ENCODE measurements at places on chromosomes 12 and 14.

GRCh38 chr14:91284146-91284790 is 39.8 kb upstream of the GPR68 start:
- no peak for DNase-seq

- DNase-seq, result no peak
Measured at GRCh38 chr14:71395151-71395604, 487.9 kb downstream of the PCNX1 start.

DNA sequence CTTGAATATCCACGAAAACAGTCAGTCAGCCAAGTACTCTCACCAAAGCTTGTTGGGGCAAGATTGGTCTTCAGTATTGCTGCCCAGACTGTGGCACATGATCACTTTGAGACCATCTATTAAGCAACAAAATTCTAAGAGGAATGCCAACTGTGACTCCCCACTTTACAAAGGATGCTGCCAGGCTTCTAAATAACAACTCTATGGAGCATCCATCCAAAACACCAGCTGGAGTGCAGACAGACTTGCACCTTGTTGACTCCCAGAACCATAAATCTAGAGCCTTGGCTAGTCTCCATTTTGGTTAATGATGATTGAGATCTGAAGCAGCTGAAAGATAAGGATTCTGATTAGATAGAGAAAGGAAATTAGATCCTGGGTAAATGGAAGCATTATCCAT is 132.8 kb downstream of the DIO2 start:
- no peak for DNase-seq

DNA sequence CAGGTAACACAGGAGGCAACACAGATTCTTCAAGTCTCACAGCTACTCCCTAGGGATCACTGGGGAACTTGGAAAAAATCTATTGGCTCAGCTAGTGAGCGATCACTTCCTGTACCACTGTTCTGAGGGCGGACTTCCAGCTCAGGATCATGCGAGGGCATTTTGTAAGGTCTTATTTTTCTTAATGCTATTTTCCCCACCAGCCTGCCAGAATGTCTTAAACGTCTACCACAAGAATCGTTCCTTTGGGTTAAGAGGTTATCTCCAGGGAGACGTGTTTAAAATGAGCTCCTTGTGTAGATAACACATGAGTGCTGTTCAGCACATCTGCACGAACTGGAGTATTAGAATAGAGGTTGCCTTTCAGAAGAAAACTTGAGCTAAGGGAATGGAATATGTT is 162.6 kb downstream of the ETNK1 start:
- no peak for DNase-seq

DNA sequence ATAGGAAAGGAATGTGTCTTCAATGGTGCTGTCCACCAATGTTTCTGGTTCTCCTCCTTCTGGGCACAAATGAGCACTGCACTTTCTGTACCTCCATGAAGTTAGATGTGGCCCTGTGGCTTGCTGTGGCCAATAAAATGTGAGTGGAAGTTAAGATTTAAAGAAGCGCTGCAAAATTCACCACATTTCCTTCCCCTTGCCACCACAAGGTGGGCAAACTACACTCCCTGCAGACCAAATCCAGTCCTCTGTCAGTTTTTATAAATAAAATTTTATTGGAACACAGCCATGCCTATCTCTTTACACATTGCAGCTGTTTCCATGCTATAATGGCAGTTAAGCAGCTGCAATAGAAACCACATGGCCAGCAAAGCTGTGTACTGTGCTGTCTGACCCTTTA is 141.4 kb upstream of the TMPO start:
- DNase-seq, result no peak

DNA sequence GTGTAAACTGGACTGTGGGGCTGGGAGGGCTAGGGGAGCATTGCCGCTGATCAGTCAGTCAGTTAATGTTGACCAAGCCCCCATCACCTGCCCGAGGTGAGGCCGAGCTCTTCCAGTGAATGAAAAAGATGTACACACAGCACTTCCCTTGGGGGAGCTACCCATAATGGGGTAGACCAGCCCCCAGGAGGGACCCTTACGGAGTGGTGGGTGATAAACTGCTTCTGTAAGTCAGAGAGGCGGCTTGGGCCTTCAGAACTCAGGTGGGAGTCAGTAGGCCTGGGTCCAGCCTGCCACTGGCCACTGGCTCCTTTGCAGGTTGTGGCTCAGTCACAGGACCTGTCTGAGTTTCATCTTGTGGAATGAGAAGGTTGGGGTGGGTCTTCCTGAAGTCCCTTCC is 43.5 kb downstream of the TSPAN9 start:
- no peak for DNase-seq

DNA sequence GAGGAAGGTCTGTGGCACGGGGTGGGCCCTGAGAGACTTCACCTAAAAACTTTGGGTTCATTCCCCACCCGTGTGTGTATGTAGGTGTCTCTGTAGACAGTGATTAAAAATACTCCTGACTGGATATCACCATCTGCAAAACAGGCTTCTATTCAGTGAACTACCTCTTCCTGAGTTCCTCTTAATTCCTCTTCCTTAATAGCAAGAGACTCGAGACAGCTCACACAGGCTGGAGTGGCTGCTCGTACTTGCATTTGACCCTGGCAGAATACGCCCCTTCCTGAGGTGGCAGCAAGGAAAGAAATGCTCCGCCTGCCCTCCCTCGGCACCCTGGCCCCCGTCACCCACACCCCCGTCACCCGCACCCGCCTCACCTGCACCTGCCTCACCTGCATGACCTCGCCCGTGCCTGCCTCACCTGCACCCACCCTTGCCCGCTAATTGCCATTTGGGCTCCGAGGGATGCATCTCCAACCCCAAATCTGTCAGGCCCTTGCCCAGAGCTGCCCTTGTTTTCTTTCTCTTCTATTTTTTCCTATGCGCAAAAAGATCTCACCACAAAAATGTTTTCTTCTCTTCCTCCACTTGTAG is 90.0 kb downstream of the FBXL14 start:
- no peak for DNase-seq

DNA sequence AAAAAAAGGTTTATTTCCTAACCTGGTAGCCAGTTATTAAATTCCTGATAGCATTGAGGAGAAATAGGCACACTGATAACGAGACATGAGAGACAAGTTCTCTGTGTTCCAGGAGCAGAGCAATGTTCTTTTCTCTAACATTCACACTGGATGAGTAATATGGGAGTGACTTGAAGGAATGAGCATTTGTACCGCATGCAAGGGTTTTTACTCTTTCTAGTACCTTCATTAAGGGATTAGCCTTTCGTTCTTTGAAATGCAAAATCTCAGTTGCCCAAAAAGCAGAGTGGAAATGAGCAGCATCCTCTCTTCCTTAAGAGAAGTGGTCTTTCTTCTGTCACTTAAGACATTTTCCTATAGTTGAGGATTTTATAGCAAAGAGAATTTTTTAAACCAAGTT is 54.7 kb downstream of the FGD4 start:
- no peak for DNase-seq

DNA sequence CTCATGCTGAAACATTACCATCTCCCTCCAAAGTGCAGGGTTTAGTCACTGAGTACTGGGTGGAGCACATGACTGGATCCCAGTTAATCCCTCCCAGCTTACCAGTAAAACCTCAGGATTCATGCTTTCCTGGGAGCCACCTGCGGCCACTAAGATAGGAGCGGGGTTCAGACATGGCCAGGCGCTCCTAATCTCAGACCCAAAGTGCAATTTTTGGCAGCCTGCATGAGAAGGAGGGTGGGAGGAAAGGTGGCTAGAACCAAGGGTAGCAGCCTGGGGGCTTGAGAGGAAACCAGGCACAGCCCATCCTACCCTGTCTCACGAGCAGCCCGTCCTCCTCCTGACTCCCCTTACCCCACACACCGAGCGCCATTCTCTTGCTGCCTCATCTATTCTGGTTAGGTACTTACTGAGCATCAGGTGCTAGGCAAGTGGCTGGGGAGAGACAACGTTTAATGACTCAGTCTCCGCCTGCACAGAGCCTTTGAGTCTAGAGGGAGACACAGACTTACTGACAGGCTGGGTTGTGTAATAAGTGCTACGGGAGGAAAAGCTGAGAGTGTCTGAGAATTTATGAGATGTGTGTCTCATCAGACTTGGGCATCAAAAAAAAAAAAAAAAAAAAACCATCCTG is 9.9 kb downstream of the GPRC5A start:
- DNase-seq, result peak; percentile 58

GRCh38 chr14:31401369-31401932 is 18.9 kb downstream of the HEATR5A start:
- no peak for DNase-seq

DNA sequence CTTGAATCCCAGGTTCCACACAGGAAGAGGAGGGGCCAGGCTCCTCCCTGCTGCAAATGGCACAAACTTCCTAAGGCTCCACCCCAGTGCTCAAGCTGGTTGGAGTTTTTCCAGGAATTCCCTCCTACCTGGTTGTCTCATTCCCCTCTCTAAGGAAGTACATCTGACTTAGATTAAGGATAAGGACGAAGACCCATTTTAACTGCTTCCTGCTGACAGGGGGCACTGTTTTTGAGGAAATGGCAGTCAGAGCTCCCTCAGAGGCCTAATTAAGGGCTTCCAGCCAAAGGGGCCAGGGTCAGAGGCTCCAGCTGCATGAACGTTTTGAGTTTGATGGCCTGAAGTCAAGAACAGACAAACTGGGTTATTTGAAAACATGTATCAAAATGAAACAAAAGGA is 1084.7 kb downstream of the SLC6A15 start:
- DNase-seq, result no peak

GRCh38 chr12:89236748-89237383 is 115.4 kb downstream of the DUSP6 start:
- no peak for DNase-seq

GRCh38 chr12:75288860-75289259 is 41.3 kb downstream of the CAPS2 start:
- no peak for DNase-seq

GRCh38 chr14:106021832-106022231 is 495.4 kb downstream of the TMEM121 start:
- no peak for DNase-seq

GRCh38 chr12:65282840-65283239 is 4.4 kb downstream of the MSRB3 start:
- DNase-seq, result no peak

DNA sequence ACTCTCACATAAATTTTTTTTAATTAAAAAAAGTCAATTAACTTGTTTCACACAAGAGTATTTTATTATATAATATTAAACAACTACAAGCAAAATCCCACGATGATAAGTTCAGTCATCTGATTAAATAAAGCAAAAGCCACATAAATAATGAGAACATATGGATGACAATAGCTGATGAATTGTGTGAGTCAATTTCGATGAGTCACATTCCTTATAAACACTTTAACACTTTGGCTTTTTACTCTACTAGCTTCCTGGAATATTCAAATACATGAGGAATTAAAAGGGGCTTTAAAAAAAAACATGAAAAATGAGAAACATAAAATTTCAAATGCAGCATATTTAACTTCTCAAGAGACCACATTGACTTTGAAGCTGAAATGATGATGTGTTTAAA is 95.3 kb downstream of the BCAT1 start:
- DNase-seq, result no peak

DNA sequence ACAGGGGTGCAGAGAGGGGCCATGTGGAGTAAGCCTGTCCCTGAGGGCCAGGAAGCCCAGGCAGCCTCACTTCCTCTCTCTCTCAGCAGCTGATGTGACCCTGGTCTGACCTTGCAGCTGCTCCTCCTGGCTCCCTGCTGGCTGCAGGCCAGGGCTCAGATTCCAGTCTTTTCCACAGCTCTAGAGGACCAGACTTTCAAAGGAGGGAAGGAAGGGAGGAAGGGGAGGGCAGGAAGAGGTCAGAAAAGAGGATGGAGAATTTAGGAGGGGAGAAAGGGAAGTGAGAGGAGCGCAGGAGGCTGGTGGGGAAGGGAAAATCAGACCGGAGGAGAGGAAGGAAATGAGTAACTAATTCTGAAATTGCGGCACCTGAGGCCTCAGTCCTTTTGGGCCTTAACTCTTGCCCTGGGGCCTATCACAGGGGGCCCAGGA is 40.9 kb upstream of the VASH1 start:
- DNase-seq, result peak; percentile 41

DNA sequence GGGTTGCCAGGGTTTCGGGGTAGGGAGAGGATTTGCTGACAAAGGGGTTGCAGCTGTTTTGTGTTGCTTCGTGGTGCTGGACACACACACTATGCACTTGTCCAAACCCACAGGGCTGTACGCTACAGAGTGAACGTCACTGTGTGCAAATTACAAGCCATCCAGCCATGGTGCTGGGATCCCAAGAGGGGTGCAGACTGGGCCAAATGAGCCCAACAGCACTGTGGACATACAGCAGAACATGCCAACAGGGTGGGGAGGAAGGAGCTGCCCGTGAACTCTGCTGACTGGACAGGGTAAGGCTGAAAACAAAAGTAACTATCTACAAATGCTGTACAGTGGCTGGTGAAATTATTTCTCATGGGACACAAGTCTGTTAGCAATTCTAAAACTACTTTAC is 25.2 kb downstream of the POLE start:
- DNase-seq, result no peak

GRCh38 chr12:47302111-47302671 is 222.4 kb upstream of the AMIGO2 start:
- no peak for DNase-seq

GRCh38 chr14:58731465-58732293 is 93.9 kb downstream of the DACT1 start:
- no peak for DNase-seq

DNA sequence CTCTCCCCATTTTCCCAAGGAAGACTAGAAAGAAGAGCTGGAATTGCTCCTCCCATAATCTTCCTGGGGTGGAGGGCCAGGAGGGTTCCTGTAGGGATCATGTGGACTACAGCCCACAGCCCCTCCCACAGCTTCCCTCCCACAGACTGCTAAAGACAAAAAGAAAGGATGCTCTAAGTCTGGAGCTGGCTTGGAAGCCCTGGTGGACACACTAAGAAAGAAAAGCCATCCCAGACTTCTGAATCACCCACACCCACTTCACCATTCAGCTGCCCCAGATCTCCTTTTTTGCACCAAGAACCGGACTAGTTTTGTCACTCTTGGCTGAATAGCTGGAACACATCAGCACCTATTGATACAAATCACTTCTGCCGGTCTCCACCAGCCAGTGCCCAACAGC is 56.8 kb upstream of the PLXNC1 start:
- DNase-seq, result no peak
